ENCODE measurements at places on chromosomes 6 and 20. TPM values are rescaled to one million over a fixed set of nuclear protein-coding genes. Genes with fewer than 3 reads are reported as not detected.

Gene CDSN
- total RNA-seq: not detected

Gene TGM2
- 12.6 TPM for total RNA-seq

Gene SLC32A1
- total RNA-seq: not detected

Gene CFAP61
- not detected for total RNA-seq

Gene ZBP1
- total RNA-seq: not detected

Gene C20orf204
- 0.60 TPM for total RNA-seq

All from bronchial smooth muscle cell (primary cell).